ENCODE measurements at places on chromosomes 4 and X. TPM values are rescaled to one million over a fixed set of nuclear protein-coding genes. Genes with fewer than 3 reads are reported as not detected.

The RPGR gene
- polyA plus RNA-seq: 21.1 TPM

The NEUROG2 gene
- not detected for polyA plus RNA-seq

The EPHA5 gene
- 0.36 TPM for polyA plus RNA-seq

The SPARCL1 gene
- 4.4 TPM for polyA plus RNA-seq

The GAGE1 gene
- polyA plus RNA-seq: not detected

The SORCS2 gene
- 5.2 TPM for polyA plus RNA-seq

The STPG2 gene
- 0.65 TPM for polyA plus RNA-seq

The ADGRL3 gene
- polyA plus RNA-seq: 22.2 TPM

The ACE2 gene
- polyA plus RNA-seq: 58.0 TPM

The SULT1B1 gene
- 0.89 TPM for polyA plus RNA-seq

The F8A3 gene
- polyA plus RNA-seq: 9.6 TPM

The CAPN6 gene
- 24.3 TPM for polyA plus RNA-seq

The HOPX gene
- 13.5 TPM for polyA plus RNA-seq

The GRPEL1 gene
- 39.8 TPM for polyA plus RNA-seq

The PNPLA4 gene
- 28.3 TPM for polyA plus RNA-seq

The GAGE12H gene
- polyA plus RNA-seq: not detected

The GLUD2 gene
- polyA plus RNA-seq: 4.2 TPM

The FGG gene
- not detected for polyA plus RNA-seq

The RNF128 gene
- 12.0 TPM for polyA plus RNA-seq

The DMP1 gene
- polyA plus RNA-seq: 0.07 TPM

The EXOC1 gene
- polyA plus RNA-seq: 51.3 TPM

The DHRSX gene
- 28.3 TPM for polyA plus RNA-seq

The VCX3B gene
- 0.43 TPM for polyA plus RNA-seq

The TCEAL7 gene
- 30.7 TPM for polyA plus RNA-seq

The CT45A5 gene
- not detected for polyA plus RNA-seq

The MMRN1 gene
- 3.0 TPM for polyA plus RNA-seq

The MORC4 gene
- polyA plus RNA-seq: 18.3 TPM

The NKRF gene
- polyA plus RNA-seq: 14.1 TPM

The TMEM271 gene
- polyA plus RNA-seq: 0.09 TPM

The BST1 gene
- 13.8 TPM for polyA plus RNA-seq

The CXCL1 gene
- 0.36 TPM for polyA plus RNA-seq

The TMEM35A gene
- polyA plus RNA-seq: 6.5 TPM

The VCX3A gene
- polyA plus RNA-seq: not detected

The ANXA5 gene
- 389 TPM for polyA plus RNA-seq

The LONRF3 gene
- polyA plus RNA-seq: 0.77 TPM

The SMIM31 gene
- 0.73 TPM for polyA plus RNA-seq

The PROM1 gene
- polyA plus RNA-seq: 42.9 TPM

The GASK1B gene
- 35.5 TPM for polyA plus RNA-seq

The NR3C2 gene
- 13.1 TPM for polyA plus RNA-seq

The NPY2R gene
- 0.36 TPM for polyA plus RNA-seq

The IL21 gene
- polyA plus RNA-seq: not detected

The GSTCD gene
- polyA plus RNA-seq: 14.6 TPM

The FAM241A gene
- 1.3 TPM for polyA plus RNA-seq

The TLR2 gene
- polyA plus RNA-seq: 6.5 TPM

The EGF gene
- polyA plus RNA-seq: 6.7 TPM

The DCHS2 gene
- polyA plus RNA-seq: 7.1 TPM

The ZMAT1 gene
- 25.2 TPM for polyA plus RNA-seq

The KLKB1 gene
- 2.2 TPM for polyA plus RNA-seq

The FIP1L1 gene
- 103 TPM for polyA plus RNA-seq

The PCDH18 gene
- polyA plus RNA-seq: 130 TPM

The BMP3 gene
- polyA plus RNA-seq: 16.2 TPM

The DMD gene
- polyA plus RNA-seq: 19.8 TPM

The NEIL3 gene
- polyA plus RNA-seq: 4.2 TPM

The ARSD gene
- polyA plus RNA-seq: 49.0 TPM

The GDPD2 gene
- 2.2 TPM for polyA plus RNA-seq

The ARHGAP10 gene
- 20.2 TPM for polyA plus RNA-seq
